NCI-H1694 (cell line): ENCODE measurements at places on chromosomes 1 and 21.

DNA sequence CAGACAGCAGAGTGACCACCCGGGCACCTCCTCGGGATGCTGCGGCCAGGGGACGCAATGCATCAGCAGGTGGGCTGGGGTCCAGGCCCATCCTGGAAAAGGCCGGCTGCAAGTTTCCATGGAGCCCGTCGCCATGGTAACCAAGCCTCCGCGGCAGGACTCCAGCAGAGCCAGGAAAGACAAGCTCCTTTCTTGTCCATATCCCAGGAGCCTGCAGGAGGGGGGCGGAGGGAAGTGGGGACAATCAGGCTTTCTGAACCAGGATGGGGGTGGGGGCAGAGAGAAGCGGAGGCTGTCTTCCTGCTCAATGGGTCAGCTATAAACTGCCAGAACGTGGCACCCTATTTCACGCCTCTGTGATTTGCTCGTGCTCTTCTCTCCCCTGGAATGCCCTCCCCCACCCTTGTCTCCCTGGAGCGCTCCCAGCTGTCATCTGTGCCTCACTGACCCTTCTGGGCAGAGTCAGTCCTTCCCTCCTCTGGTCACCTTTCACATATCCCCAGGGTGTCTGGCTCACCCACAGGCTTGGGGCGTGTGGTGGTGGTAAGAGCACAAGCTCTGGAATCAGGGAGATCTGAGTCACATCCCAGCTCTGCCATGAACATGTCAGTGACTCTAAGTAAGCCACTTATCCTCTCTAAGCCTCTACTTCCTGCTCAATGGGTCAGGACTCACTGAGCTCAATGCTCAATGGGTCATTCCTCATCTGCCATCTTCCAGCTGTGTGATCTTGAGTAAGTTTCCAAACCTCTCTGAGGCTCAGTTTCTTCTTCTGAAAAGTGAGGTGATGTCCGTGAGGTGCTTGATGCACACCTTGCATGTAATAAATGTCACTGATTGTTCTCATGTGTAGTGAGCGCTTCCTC is 58.9 kb upstream of the LAPTM5 start:
- no peak for DNase-seq

- no peak for DNase-seq
Measured at GRCh38 chr1:206591226-206591625, 21.0 kb downstream of the EIF2D start.

GRCh38 chr1:177615251-177615650 is 354.6 kb downstream of the SEC16B start:
- no peak for DNase-seq

GRCh38 chr1:168396508-168396907 is 115.8 kb downstream of the TBX19 start:
- DNase-seq, result no peak

DNA sequence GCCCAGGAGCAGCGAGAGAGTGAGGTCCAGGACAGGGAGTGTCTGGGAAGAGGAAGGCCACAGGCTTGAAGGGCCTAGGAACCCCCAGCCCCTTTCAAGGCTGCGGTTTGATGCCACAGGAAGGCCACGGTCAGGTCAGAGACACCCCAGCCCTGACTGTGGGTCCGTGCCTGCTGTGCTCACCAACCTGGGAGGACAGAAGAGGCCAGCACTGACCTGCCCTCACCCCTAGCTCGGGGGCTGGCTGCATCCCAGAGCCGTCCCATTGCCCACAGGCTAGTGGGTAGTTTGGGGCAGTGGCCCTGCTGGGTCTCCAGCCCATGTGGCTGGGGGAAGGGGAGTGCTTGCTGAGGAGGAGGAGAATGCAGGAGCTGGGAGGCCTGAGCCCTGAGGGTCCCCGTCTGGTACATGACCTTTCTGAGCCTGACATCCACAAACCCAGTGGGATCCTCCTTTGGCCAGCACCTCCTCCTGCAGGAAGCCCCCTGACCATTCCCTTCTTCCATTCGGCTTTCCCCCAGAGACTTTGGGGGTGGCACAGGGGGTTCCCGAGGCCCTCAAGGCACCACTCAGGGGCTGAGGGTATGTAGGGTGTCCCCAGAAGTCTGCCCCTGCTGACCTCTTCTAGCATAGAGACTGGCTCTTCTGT is 54.3 kb downstream of the WNT9A start:
- no peak for DNase-seq

DNA sequence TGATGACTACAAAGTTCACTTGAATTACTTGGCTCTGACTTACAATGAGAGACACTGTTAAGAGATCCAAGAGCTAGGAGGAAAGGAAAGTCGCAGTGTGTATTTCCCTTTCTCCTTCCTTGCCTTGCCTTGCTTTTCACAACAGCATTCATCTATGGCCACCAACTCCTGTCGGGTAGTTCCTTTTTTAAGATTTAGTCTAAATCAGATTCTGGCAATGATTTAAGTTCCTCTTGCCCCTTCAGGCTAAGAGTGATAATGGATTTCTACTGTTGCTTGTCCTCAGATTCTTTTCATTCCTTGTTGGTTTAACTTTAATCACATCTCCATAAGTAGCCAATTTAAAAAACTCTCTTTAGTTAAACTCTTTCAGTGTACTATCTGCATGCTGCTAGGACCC is 91.9 kb downstream of the GTF2B start:
- no peak for DNase-seq

- DNase-seq, result no peak
Measured at GRCh38 chr1:225049594-225049993, 120.1 kb downstream of the DNAH14 start.

- DNase-seq, result peak; percentile 79
Measured at GRCh38 chr21:40143822-40144525, 276.7 kb downstream of the PCP4 start.

- no peak for DNase-seq
Measured at GRCh38 chr1:115068826-115069585, 20.3 kb downstream of the TSPAN2 start.

- DNase-seq, result no peak
Measured at GRCh38 chr1:96238426-96238825, 483.2 kb upstream of the PTBP2 start.

DNA sequence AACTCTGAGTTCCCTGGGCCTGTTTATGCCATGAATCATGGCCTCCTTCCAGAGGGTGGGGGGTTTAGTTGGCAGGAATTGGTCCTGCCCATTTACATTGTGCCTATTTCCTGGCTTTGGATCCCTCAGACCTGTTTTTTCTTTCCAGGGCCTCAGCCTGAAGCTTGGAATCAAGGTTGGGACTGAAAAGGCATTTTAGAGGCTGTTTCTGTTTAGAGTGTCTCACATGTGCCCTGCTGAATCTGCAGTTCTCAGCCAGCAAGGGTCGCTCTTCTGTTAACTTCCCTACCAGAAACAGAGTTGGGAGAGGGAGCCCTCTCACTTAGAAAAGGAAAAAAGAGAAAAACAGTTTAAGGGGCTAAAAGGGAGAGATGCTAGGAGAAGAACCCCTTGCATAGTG is 191.1 kb downstream of the PTPRC start:
- no peak for DNase-seq

GRCh38 chr1:39196244-39197215 is 8.0 kb upstream of the MACF1 start:
- no peak for DNase-seq

DNA sequence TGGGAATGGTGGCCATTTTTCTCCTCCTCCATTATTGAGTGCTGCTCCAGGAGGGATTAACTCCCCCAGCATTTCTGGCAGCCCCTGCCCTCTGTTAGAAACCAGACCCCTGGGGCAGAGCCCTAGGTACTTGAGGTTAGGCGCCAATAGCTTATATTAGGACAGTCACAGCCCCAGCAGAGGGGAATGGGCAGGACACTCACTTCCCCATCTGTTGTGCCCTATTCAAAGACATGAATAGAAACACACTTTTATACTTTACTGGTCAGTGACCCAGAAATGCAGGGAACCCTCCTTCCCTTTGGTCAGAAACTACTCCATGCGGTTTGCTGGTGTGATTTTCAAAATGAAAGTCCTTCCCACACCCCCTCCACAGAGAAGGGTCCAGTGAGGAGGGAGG is 267.7 kb downstream of the PTBP2 start:
- no peak for DNase-seq

- no peak for DNase-seq
Measured at GRCh38 chr21:18759267-18759666, 355.7 kb upstream of the TMPRSS15 start.

- no peak for DNase-seq
Measured at GRCh38 chr1:7475691-7476090, 295.4 kb upstream of the VAMP3 start.

DNA sequence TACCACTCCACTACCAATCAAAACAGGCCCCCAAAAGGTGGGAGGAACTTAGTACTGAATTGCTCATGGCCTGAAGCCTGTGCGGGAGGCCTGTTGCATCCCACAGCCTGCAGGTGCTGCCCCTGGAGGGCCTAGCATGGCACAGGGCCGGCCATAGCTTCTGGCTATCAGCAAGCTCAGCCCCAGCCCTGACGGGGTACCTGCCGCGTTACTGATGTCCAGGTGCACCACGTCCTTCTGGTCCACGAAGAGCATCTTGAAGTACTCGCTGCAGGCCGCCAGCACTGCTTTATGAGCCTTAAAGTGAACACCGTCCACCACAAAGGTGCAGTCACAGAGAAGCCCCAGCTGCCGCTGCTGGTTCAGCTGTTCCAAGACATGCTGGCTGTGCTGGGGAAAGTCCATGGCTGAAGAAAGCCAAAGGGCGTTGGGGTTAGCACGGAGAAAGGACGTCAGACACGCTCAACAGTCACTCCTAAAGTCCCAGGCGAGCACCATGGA is 27.8 kb downstream of the ZBTB17 start:
- DNase-seq, result no peak

GRCh38 chr1:18032172-18032859 is 75.3 kb upstream of the IGSF21 start:
- DNase-seq, result no peak

DNA sequence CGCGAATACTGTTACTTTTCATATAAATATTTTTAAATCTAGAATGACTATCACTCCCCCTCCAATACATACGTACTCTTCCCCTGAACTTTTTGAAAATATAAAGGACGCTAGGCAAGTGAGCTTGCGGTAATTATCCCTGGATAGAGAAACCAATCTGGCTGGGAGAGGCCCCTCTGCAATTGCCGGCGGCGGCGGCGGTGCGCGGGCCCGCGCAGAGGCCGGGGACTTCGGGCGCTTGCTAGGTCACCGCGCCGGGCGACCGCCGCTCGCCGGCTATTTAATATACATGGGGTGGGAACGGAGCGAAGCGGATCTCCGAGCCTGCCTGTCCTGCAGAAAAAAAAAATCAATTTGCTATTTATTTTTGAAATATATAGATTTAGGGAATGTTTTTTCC is 416.3 kb upstream of the ESRRG start:
- no peak for DNase-seq

DNA sequence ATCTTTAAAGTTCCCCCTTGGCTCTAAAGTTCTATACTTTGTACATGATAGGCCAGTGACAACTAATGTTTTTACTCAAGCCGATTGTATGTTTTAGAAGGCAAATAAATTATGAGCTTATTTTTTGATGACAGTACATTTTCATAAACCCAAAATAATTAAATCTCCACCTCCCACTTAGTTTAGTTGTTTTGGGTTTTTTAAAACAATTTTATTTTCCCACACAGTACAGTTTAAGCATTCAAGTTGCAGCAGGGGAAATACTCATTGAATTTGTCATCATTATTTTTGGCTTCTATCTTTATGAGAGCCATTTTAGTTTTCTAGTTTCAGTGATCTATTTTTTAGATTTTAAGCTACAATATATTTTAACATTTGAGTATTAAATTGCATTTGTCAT is 93.6 kb downstream of the OLFML2B start:
- DNase-seq, result no peak

- DNase-seq, result no peak
Measured at GRCh38 chr1:153465811-153466636, 5.6 kb upstream of the S100A7 start.

- no peak for DNase-seq
Measured at GRCh38 chr1:43622901-43623780, 26.8 kb upstream of the KDM4A start.

DNA sequence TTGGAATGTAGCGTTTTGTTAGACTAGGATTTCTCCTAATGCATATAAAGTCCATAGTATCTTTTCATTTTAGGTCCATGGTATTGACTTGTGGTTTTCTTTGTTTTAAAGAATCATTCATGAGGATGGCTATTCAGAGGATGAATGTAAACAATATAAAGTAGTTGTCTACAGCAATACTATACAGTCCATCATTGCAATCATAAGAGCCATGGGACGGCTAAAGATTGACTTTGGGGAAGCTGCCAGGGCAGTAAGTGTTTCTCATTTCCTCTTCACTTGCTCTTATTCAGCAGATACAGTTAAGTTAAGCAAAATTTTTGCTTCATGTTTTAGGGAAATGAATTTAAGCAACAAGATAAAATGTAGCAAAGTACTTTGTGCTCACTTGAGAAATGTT is 25.4 kb downstream of the GNAI3 start:
- no peak for DNase-seq

DNA sequence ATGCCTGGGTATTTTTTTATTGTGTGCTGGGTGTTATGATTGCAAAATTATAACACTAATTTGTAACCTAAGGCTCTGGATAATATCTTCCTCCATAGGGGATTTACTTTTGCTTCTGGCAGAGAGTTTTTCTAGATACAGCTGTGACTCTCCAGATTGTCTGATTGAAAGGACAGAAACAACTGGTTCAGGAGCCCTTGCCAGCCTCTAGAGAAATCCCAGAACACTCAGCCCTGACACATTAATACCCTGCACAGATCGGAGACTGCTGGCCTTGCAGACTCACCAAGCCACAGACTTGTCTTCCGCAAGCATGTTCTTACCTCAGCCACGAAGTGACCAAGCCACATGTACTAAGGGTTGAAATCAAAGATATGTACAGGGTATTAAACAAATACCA is 10.7 kb downstream of the C1orf146 start:
- no peak for DNase-seq

GRCh38 chr1:228158151-228159007 is 7.2 kb upstream of the IBA57 start:
- no peak for DNase-seq

DNA sequence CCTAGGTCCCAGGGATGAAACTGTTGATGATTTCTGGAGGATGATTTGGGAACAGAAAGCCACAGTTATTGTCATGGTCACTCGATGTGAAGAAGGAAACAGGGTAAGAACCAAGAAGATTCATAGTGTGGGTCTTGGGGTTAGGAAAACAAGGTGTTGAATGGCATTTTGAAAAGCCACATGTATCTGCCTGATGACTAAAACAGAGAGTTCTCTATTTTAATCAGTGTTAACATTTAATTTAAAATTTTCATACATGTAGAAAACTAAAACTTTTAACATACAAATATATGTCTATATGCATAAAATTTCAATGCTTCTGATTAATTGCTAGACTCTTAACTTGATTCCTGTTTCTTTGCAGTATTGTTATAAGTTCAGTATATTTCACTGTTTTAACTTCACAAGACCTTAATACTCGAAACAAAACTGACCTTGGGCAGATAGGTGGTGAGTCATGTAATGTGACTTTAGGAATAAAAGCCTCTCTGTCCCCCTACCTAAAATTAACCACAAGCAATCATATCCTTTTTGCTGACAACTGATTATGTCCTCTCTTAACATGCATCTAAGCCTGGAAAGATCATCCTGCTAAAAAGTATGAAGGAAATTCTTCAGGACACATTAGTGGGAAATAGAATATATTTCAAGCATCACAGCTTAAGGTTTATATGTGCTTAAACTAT is 95.6 kb downstream of the PTPRC start:
- no peak for DNase-seq
